ENCODE measurements at places on chromosomes 6 and 20.

DNA sequence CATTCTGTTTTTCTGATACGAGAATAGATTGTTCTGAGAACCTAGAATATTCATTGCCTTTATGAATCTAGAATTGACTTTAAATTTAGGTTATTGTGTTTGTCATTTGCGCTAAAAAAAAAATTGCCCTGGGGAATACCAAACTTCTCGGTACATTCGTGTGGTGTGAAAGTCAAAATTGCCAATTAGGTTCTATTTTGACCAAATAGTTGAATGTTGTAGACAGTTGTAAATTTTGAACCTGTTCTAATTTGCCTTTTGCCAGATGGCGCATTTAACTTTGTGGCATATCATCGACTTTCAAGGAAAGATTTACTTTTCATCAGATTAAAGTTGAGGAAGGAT is 3.0 kb downstream of the WTAP start:
- no peak for DNase-seq

GRCh38 chr20:56715309-56715708 is 86.2 kb downstream of the TFAP2C start:
- DNase-seq = no peak

- DNase-seq = no peak
Observed at GRCh38 chr6:47404435-47404834, 73.2 kb upstream of the CD2AP start.

DNA sequence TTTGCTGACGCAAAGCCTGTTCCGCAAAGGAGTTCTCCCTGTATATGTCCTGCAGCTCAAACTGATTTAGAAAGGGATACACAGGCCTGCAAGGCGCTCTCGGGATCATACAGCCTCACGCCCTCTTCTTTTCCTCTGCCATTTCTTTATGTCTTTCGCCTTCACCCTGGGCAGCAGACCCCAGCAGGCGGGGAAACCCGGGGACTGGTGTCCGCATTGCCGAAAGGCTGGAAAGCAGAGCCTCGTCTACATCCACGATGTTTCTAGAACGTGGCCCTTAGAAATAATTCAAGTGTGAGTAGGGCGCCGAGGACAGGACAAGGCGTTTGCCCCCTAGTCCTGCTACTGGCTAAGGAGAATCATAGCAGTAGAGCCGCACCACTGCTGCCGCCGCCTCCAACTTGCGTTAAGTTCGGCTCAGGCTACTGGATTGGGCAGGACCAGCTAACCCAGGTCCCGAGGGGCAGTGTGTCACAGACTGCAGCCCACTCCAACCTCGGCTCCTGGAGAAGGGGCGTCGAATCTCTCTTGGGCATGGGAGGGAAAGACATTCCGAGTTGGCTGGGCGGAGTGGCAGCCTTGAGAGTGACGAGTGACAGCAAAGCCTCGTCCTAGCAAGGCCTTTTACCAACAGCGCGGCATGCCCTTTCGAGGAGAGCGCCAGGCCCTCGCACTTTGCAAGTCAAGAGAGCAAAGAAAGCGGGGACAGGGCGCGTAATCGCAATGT is 2.6 kb upstream of the TBX18 start:
- no peak for DNase-seq

DNA sequence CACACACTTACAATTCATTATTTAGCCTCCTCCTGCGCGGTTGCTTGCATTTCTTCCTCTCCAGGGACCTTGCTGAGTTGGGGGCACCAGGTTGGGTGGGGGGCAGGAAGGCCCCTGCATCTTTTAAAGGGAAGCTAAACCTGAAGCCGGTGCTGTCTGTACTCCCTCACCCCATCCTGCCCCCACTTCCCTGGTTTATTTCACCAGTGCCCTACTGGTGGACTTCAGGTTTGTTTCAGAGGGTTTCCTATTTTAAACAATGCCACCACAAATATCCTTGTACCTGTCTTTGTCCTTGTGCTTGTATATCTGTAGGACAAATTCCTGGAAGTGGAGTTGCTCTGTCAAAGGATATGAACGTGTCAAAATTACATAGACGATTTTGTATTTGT is 21.0 kb downstream of the PTK7 start:
- no peak for DNase-seq

DNA sequence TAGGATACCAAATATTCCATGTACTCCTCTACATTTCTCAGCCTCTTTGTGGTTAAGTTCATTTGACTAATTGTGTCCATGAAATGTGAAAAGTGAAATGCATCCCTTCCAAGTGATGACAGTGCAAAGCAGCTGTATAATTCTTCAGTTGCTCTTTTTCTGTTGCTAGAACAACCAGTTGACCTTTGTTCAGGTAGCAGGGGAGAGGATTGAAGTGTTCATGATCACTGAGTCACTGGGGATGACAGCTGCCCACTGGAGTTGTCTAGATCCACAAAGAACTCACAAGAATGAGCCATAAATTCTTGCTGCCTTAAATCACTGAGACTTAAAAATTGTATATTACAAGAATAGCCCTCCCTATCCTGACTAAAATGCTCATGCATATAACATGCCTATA is 254.6 kb downstream of the EPHA7 start:
- no peak for DNase-seq

DNA sequence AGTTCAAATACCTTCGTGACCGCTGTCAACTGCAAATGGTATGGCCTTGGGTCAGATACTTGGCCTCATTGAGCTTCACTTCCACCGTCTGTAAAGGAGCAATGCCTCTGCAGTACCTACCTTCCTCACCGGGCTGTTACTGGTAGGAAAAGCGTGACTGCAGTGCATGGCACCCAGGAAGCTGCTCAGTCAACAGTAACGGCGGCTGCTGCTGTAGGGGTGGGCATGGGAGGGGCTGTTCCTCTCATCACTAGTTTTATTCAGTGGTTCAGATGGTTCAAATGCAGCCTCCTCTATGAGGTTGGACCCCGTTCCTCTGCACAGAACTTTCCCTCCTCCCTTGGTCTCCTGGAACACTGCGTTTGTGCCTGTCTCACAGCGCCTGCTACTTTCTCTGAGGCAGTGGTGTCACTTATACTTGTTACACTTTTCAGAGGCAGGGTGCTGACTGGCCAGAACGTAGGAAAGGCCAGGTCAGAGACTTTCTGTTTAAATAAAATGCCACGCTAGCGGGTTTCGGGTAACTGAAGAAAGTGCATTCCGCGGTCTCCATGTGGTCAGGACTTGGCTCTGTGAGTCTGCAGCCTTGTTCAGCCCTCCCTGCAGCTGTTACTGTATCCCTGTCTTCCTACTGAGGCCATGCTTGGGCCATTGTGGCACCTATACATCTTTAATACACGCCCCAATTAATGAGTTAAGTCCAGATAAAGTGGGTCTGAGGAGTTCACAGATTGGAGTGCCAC is 279.6 kb downstream of the NRN1 start:
- DNase-seq = no peak

DNA sequence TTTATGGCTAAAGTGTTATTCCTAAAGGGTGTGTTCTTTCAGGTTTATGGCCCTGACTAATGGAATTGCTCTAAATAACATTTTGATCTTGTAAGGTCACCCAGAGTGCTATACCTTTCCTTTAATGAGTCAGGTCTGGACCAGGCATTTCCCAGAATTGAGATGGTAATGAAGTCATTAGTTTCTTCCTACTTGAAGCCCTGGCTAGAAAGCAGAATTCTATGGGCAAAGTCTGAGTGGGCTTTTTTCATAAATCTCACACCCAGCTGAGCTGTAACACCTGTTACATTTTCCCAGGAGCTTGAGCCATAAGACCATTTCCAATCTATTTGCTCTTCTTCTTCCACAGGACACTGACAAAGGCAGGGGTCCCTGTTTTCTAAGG is 122.0 kb upstream of the ID4 start:
- no peak for DNase-seq

- no peak for DNase-seq
Observed at GRCh38 chr6:47729019-47729418, 30.6 kb downstream of the ADGRF4 start.

DNA sequence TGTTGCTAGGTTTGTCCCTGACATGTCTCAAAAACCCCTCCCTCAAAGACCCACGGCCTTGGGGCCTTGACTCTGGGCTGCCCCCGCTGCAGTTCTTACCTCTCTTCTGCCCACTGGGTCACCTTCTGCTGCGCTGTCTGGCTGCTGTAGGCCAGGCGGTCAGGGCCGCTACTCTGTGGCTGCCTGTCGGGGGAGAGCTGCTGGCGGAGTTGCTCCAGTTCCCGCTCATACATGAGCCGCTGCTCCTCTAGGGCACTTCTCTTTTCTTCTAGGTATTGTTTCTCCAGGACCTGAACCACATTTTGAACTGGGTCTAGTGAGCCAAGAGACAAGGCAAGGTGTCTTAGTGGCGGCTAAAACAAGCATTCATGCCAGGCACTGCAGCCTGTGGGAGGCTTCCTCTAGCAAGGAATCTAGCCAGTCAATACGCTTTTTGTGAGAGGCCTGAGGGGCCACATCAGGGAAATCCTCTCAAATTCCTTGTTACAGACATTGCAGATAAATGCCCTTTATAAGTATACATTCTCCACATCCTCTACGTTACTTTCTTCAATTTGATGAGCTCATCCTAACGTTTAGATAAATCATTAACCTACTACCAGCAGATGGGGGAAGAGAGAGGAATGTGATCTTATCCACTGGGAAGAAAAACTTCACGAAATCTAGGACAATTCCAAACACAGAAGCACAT is 110.3 kb upstream of the NUP153 start:
- DNase-seq = no peak

- DNase-seq = no peak
Observed at GRCh38 chr6:150766201-150766997, 99.1 kb upstream of the MTHFD1L start.

- peak; percentile 75 for DNase-seq
Observed at GRCh38 chr6:33700391-33701050, 11.0 kb downstream of the UQCC2 start.

DNA sequence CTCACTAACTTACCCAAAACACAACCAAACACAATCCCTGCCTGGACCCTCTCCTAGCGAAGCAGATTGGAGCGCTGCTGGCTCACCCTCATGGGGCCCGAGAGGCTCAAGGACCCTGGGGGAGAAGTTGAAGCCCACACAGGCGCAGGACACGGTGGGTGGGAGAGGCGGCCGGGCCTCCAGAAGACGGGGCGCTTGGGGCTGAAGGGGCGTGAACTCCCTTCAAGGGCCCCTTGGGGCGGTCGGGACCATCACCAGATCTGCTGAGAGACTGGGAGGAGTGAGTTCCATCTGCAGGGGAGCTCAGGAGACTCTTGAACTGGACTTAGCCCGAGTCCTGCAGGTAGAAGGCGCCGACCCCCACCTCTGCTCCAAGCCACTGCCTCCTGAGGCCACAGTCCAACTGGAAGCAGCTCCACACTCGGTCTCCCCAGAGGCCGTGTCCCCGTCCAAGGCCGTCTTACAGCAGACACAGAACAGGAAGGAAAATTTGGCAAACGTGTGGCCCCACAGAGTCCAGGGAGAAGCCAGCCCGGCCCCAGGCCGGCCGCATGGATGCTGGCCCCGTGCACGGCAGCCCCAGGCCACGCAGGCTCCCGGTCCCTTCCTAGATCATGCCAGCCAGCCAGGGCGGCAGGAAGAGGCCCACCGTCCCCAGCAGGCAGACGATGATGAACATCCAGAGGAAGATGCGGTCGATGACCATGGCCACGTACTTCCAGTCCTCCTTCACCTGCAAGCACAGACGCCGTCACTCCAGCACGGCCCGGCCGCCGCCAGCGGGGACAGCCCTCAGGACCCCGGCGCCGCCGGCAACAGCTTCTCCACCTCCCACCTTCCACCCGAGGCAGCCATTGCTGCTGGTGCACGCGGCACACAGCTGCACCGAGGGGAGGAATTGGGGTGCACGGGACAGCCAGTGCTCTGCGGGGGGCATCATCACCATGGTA is 14.7 kb downstream of the CHRNA4 start:
- no peak for DNase-seq

DNA sequence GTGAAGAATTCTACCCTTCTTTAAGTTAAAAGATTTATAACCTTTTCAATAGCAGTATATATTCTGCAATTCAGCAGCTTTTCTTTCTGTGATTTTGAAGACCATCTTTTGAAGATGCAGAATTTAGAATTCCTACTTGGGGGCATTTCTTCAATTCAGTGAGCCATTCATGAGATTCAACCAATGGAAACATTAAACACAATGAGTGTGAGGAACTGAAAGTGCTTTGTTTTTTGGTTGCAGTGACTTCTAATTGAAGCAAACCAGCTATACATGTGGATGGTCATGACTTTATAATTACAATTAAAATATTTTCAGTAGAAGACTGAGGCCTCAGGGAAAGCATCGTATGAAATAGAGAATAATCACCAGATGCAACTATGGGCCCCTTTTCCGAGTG is 108.3 kb downstream of the CARMIL1 start:
- DNase-seq = no peak

GRCh38 chr6:114569669-114570068 is 226.8 kb upstream of the HS3ST5 start:
- DNase-seq = no peak

DNA sequence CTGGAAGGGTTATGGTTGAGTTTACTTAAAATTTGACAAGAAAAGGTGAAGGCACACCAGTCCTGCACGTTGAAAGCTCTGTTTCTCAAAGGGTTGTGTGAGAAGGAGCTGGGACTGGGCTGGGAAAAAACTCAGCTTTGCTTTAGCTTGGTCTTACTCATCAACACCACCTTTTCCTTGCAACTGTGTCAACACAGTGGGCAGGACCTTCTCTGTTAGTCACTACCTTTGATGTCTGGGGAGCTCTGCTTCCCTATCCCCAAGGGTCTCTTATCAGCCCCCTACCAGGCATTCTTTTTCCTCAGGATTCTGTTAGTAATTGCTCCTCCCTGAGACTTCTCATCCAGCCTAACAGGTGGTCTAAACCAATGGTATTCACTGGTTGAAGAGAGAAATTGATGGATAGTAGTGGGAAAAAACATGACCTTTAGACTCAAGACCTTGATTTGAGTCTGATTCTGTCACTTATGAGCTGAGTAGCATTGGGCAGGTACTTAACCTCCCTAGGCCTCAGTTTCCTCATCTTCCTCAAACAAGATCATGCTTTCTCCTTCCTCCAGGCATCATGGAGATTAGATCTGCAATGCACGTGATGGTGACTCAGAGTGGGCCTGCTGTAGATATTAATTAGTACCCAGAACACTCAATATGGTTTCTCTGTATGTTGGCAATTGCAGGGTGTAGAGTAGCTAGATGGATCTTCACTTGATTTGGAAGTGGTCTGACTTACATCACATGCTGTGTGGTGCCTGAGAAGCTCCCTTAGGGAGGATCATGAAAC is 17.2 kb upstream of the FOXA2 start:
- DNase-seq = no peak

DNA sequence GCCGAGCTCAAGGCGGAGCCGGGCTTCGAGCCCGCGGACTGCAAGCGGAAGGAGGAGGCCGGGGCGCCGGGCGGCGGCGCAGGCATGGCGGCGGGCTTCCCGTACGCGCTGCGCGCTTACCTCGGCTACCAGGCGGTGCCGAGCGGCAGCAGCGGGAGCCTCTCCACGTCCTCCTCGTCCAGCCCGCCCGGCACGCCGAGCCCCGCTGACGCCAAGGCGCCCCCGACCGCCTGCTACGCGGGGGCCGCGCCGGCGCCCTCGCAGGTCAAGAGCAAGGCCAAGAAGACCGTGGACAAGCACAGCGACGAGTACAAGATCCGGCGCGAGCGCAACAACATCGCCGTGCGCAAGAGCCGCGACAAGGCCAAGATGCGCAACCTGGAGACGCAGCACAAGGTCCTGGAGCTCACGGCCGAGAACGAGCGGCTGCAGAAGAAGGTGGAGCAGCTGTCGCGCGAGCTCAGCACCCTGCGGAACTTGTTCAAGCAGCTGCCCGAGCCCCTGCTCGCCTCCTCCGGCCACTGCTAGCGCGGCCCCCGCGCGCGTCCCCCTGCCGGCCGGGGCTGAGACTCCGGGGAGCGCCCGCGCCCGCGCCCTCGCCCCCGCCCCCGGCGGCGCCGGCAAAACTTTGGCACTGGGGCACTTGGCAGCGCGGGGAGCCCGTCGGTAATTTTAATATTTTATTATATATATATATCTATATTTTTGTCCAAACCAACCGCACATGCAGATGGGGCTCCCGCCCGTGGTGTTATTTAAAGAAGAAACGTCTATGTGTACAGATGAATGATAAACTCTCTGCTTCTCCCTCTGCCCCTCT is 1.1 kb downstream of the CEBPB start:
- DNase-seq = peak; percentile 50

Data from activated CD4-positive, alpha-beta T cell treated with anti-CD3 and anti-CD28 coated beads, Interleukin-2, amount 50 U/mL, for 16 hours (primary cell).